CD8-positive, alpha-beta memory T cell (primary cell): ENCODE measurements at places on chromosomes 4 and X.
A peak's percentile ranks its signal among the peaks of the same experiment; 100 is the strongest.

GRCh38 chr4:3688018-3688998 lies 77.9 kb upstream of the ADRA2C start:
- DNase-seq, result no peak

GRCh38 chrX:66760651-66761050 lies 121.8 kb upstream of the EDA2R start:
- no peak for DNase-seq

DNA sequence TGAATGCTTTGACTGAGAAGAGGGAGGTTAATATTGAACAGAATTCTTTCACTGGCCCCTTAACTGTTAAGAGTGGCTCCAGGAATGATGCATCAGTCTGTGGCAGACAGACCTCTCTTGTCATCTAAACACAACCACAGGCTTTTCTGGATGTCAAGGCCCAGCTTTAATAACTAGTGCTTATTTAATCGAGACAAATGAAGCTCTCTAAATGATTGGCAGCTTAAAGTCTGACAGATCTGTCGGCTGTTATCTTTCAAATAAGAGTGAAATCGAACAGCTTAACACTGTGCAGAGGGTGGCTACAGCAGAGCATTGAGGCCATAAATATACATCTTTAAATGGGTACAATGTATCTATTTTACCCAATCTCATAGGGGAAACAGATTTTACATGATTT lies 500.8 kb upstream of the PABPC4L start:
- no peak for DNase-seq

DNA sequence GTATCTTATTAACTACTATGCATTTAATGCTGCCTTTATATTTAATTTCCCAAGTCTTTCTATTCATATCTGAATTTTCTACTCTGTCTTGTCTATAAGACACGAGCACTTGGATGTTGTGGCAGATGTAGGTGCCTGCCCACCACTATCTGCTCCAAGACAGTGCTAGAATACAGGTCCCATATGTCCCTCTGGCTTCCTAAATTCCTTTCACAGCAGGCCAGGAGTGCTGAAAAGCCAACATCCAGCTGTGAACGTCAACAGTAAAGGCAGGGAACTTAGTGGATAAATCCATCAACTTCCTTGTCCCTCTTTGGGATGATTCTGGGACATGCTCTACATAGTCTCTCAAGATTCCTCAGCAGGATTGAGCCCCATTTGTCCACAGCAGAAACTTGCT lies 245.1 kb upstream of the ETNPPL start:
- DNase-seq, result no peak

GRCh38 chr4:7365462-7366179 lies 69.1 kb downstream of the PSAPL1 start:
- no peak for DNase-seq

DNA sequence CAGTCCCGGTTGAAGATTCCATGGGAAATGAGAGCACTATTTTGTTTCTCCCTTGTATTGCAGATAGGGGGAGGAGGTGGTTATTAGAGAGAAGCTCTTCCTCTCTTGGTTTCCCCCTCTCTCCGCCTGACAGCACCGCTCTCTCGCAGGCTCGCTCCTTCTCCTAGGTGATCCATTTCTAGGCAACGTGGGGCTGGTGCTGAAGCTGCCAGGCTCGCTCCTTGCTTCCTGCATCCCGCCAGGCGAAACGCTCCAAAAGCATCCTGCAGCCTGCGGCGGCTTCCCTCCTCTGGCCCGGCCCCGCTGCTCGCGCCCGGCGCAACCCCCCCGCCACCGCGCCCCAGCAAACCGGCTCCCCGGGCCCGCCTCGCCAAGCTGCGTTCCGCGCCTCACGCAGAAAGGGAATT lies at the start of gene GRID2:
GRID2 (plus strand) TSS at position 346 of the 407 bp plus-strand sequence.
- DNase-seq, result no peak

DNA sequence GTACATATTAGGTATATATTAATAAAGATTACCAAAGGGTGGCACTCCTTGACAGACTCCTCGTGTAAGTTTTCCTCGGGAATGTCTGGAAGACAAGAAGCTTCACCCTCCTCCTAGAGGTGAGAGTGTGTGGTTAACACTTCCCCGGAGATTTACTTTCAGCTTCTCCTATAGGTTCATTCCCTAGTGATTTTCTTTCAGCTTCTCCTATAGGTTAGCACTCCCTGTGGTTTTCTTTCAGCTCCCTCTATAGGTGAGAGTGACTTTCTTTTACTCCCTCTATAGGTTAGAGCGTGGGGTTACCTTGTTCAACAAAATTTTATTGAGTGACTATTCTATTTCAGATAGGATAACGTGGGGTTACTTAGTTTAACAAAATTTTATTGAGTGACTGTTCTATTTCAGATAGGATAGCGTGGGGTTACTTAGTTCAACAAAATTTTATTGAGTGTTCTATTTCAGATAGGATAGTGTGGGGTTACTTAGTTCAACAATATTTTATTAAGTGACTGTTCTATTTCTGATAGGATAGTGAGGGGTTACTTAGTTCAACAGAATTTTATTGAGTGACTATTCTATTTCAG lies 106.0 kb upstream of the PLAC1 start:
- peak; percentile 3 for DNase-seq

DNA sequence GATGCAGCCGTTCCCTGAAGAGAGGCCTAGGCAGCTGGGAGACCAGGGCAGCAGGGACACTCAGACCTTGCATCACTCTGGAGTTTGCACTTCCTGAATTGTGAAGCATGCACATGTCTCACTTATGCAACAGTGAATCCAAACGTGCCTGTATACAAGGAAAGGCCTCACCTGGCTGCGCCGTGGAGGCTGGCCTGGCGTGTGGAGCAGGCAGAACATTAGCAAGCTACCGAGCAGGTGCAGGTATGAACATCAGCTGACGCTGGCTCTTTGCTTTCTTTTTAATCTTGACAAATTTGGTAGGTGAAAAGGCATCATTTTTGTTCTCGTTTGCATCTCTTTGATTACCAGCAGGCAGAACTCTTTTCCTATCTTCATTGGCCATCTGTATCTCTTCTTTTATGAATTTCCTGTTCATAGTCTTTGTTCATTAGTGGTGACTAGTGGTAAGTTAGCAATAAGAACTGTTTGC lies 37.1 kb upstream of the IRAK1 start:
- no peak for DNase-seq

GRCh38 chrX:21865436-21865835 lies 9.6 kb downstream of the YY2 start:
- DNase-seq, result no peak

DNA sequence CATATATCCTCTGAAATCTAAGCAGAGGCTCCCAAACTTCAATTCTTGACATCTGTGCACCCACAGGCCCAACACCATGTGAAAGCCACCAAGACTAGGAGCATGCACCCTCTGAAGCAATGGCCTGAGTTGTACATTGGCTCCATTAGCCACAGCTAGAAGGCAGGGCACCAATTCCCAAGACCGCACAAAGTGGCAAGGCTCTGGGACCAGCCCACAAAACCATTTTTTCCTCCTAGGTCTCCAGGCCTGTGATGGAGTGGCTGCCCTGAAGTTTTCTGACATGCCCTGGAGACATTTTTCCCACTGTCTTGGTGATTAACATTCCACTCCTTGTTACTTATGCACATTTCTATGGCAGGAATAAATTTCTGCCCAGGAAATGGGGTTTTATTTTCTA lies 232.2 kb upstream of the GRID2 start:
- no peak for DNase-seq

- DNase-seq, result no peak
These were observed 6.8 kb downstream of the TBC1D19 start for GRCh38 chr4:26590639-26591038.

GRCh38 chr4:146329050-146329716 lies 114.8 kb downstream of the REELD1 start:
- DNase-seq, result no peak

DNA sequence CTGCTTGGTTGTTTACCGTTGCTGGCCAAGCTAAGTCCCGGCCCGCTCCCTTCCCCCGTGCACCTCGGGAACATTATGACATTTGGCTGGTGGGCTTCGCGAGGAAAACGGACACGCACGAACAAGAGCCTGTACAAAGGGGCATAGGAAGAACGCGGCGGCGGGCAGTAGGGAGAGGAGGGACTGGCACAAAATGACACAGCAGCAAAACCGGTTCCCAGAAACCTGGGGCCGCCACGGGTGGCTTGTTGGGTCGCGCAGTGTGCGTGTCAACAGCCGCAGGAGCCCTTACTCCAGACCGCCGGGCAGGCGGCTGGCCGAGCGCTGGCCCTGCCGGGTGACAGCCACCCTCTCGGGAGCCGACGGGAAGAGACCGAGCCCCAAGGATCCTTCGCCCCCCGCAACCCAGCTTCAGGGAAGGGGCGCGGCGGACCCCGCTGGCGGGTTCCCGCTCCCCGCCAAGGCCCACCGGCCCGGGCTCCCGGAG lies 1.6 kb upstream of the LIN54 start:
- DNase-seq, result no peak

- DNase-seq, result no peak
These were observed 183.4 kb upstream of the FAM241A start for GRCh38 chr4:111961809-111962208.

DNA sequence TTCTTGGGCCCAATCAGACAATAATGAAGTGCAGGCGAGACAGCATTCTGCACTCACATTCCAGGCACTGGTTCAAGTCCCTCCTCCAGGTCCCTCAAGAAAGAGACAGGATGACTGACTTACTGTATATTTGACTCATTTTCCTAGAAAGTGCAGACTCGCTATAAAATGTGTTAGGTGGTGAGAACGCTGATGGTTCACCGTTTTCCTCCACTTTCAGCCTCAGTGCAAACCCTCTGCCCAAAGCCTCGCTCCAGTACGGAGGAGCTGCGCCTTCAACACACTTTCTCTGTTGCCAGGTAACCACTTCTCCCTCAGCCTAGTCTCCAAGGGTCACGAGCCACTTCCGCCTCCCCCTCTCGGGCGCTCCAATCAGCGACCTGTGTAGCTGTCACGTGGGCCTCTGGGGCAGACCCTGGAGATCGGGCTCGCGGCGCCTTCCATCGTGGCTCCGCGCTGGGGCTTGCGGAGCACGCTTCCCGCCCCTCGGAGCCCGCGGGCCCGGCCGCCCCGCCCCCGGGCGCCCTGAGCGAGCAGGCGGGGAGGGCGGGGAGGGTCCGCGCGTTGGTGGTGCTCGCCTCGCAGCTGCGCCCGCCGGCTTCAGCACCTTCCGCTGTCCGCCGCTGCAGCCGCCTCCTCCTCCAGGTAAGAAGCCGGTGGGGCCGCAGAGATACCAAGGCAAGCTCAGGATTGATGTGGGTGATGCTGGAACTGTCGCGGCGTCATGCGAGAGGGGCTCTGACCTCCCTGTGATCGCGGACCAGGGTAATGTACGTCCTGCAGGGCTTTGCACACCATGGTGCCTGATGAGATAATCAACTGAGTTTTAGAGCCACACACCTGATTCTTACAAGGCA lies at the start of gene WDR17:
WDR17 (plus strand) TSS at position 407 of the 857 bp plus-strand sequence. CDS start 45,740 bp downstream, outside the sequence.
- peak; percentile 49 for DNase-seq

- no peak for DNase-seq
These were observed 126.5 kb downstream of the SLIT2 start for GRCh38 chr4:20378181-20378580.

DNA sequence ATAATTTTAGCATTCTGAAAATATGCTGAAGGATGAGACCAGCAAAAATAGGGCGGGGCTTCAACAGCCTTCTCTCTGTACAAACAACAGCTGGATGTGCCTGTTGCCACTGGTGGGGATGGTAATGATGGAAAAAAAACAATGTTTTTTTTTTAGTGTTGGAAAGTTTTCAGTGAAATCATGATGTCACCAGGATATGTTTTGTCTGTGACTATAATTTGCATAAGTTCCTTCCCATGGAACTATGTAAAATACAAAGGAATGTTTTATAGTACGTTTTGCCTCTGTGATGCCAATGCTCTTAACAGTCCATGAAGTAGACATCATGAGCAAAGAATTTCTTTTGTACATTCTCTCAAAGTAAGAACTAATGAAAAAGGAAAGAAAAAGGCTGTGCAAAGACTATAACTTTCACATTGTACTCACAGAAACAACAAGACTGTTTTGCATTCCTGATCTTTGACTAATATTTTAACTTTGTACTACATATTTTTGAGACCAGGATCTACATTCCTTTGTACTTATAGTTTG lies 589.7 kb downstream of the SPRY1 start:
- DNase-seq, result no peak

DNA sequence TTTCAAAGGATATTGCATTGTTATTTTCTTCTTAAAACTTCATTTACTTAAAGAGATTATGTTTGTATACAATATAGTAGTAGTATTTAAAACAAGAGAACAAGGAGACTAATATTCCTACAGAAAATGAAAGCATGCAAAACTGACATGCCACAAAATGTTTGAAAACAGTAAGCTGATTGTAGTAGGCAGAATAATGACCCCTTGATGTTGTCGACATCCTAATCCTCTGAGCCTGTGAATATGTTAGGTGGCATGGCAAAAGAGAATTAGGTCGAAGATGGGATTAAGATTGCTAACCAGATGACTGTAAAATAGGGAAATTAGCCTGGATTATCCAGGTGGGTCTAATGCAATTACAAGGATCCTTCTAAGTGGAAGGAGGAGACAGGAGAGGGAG lies 522.2 kb upstream of the NR3C2 start:
- DNase-seq, result no peak

DNA sequence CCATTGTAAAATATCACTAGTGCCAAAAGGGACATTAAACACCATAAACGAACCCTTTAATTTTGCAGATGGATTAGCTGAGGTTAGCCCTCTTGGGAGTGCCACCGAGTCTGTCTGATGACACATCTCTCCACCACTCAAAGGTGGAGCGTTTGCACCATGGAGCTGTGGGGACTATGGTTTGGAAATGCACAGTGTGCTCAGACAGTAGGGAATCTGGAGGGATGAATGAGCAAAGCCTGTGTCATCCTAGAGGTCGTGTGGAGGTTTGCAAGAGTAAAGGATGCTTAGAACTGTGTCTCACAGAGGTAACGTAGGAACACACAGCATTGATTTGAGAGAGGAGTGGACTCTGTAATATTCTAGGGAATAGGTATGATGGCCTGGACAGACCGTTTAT lies 93.7 kb downstream of the CLNK start:
- DNase-seq, result no peak

DNA sequence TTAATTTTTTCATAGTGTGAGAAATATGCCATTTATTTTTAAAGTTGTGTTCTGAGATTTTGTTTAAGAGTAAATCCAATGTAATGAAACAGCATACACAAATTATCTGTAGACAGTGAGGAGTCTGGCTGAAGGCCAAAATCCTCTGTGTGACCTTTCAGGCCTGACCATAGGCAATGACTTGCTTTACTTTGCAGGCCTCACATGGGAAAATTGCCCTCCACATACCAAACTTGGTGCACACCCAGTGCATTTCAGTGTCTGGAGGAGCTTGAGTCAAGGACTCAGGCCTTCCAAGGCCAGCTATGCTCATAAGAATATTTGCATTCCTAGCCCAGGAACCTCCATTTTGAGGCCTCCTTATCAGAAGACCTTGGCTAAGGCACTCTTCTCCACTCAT lies 430.1 kb downstream of the GABRG1 start:
- DNase-seq, result no peak

DNA sequence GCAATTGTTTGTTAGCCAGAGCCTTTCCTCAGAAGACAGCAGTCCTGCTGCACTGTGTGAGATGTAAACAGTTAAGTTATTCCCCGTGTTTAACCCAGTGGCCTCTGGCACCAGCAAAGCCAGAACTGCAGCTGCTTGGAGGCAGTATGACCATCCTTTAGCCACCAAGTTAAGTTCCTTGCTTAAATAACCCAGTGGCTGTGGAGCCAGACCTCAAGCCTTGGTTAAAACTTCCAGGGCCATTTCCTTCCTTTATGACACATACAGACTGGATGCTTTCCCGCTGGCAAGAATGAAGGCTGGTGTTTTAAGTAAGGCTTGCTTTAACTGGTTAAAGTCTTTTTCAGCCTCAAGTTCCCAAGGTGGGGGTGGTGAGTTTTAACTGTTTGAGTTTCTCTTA lies 379.8 kb downstream of the DCAF12L2 start:
- DNase-seq, result no peak

- DNase-seq, result no peak
These were observed 19.5 kb downstream of the ZNF275 start for GRCh38 chrX:153353416-153353815.

- no peak for DNase-seq
These were observed 10.0 kb downstream of the EPGN start for GRCh38 chr4:74318276-74318675.
